Placental pericyte (primary cell): ENCODE measurements at places on chromosomes 13 and 19. TPM values are rescaled to one million over a fixed set of nuclear protein-coding genes. Genes with fewer than 3 reads are reported as not detected.

The PPP1R13L gene
- 1.3 and 8.9 TPM in 2 replicates for total RNA-seq

The SYT3 gene
- not detected in 2 replicates for total RNA-seq

The MAST1 gene
- total RNA-seq = not detected in 2 replicates

The ZNF415 gene
- 2.7 and 7.0 TPM in 2 replicates for total RNA-seq

The ZNF575 gene
- 0.14 and 0.44 TPM in 2 replicates for total RNA-seq

The ZNF134 gene
- 29.1 and 32.1 TPM in 2 replicates for total RNA-seq

The RYR1 gene
- total RNA-seq = under 0.01 TPM in 2 replicates

The KLC3 gene
- total RNA-seq = 0.22 TPM in 1 of 2 replicates, not detected in the other

The C3 gene
- 33.9 and 203 TPM in 2 replicates for total RNA-seq

The ZNF677 gene
- total RNA-seq = 22.5 and 26.7 TPM in 2 replicates

The GPR12 gene
- not detected in 2 replicates for total RNA-seq

The ZNF274 gene
- total RNA-seq = 20.8 and 22.8 TPM in 2 replicates

The RFPL4A gene
- total RNA-seq = not detected in 2 replicates

The MCOLN1 gene
- 9.4 and 17.1 TPM in 2 replicates for total RNA-seq

The GPR4 gene
- under 0.01 and 0.72 TPM in 2 replicates for total RNA-seq

The ZNF729 gene
- not detected in 2 replicates for total RNA-seq

The ATP7B gene
- 1.4 and 2.8 TPM in 2 replicates for total RNA-seq

The ARHGAP33 gene
- total RNA-seq = 2.2 and 5.0 TPM in 2 replicates

The LPAR6 gene
- 0.66 and 6.7 TPM in 2 replicates for total RNA-seq

The DUS3L gene
- 39.6 and 51.0 TPM in 2 replicates for total RNA-seq

The STOML3 gene
- total RNA-seq = not detected in 2 replicates

The PDCD2L gene
- 5.9 and 14.5 TPM in 2 replicates for total RNA-seq

The LRRC63 gene
- total RNA-seq = not detected in 2 replicates

The C19orf73 gene
- 0.66 and 1.3 TPM in 2 replicates for total RNA-seq

The YJU2 gene
- total RNA-seq = 19.8 and 24.9 TPM in 2 replicates

The PLEKHG2 gene
- total RNA-seq = 12.5 and 35.9 TPM in 2 replicates

The KLK5 gene
- 0.14 TPM in 1 of 2 replicates, not detected in the other for total RNA-seq

The IGFL1 gene
- total RNA-seq = not detected in 2 replicates

The ONECUT3 gene
- not detected in 2 replicates for total RNA-seq

The SCN1B gene
- 4.4 and 4.7 TPM in 2 replicates for total RNA-seq

The ZNF45 gene
- 12.5 and 16.5 TPM in 2 replicates for total RNA-seq

The CYP2A6 gene
- total RNA-seq = not detected in 2 replicates

The ATXN8OS gene
- total RNA-seq = not detected in 2 replicates

The C5AR1 gene
- total RNA-seq = 0.22 and 0.29 TPM in 2 replicates

The NFIC gene
- total RNA-seq = 54.9 and 83.8 TPM in 2 replicates

The PLIN5 gene
- total RNA-seq = under 0.01 TPM in 1 of 2 replicates, not detected in the other

The MEDAG gene
- total RNA-seq = 12.0 and 34.4 TPM in 2 replicates

The OR7D4 gene
- total RNA-seq = not detected in 2 replicates

The NCLN gene
- total RNA-seq = 52.1 and 103 TPM in 2 replicates

The KIR3DL2 gene
- total RNA-seq = not detected in 2 replicates

The MISP gene
- total RNA-seq = 0.14 and 0.22 TPM in 2 replicates
